ENCODE measurements at places on chromosomes 3 and 15. TPM values are rescaled to one million over a fixed set of nuclear protein-coding genes. Genes with fewer than 3 reads are reported as not detected.

DNA sequence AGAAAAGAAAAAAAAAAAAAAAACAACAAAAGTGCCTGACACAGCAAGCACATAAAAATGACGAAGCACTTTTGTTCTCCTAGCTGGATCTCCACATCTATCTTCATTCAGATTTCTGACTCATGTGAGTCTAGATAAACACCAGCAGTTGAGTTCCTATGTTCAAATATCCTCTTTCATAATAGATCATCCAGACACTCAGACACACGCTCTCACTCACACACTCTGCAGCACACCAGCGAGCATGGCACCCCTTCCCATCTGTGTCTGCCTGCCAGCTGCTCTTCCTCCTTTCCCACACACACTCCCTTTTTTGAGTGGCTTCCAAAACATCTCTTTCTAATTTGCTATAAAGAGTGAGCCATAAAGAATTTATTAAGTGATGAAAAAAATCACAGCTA lies 19.8 kb upstream of the CELF6 start:
- no peak for DNase-seq

- no peak for DNase-seq
These were observed 797.5 kb downstream of the AGBL1 start for GRCh38 chr15:86877171-86877631.

GRCh38 chr15:70486451-70487386 lies 276.6 kb downstream of the UACA start:
- DNase-seq = no peak

DNA sequence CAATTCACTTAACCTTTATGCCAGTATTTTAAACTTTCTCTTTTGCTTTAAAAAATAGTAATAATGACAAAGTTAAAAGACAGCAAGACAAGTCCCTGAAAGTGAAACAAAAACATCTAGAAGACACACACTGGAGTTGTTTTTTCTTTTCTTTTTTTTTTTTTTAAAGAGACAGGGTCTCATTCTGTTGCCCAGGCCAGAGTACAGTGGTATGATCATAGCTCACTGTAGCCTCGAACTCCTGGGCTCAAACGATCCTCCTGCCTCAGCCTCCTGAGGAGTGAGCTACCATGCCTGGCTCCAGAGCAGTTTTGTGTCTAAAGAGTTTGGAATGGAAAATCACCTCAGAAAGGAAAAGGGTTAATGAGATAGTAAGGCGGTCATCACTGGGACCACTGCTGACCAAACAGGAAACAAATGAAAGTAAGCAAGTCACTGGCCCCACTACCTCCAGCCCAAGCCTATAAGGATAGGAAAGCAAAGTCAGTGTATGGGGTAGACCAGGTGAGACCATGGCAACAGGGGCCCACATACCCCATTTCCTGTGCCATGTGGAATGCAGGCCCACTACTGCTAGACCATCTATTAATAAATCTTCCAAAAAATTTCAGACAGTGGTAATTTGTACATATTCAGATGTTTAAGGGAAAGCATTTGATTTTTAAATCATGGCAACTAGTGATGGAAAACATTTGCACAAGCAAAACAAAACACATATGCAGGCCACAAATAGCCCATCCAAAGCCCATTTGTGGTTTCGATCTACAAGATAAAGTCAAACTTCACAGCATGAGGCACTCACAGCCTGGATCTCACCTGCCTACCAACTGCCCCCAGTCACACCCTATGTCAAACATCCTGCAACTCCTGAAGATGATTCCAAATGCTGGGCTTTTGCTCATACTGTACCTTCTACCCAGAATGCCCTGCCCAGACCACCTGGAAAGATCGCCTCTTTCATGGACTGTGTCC lies 62.6 kb downstream of the OSBPL10 start:
- DNase-seq = no peak

- no peak for DNase-seq
These were observed 14.5 kb downstream of the TFDP2 start for GRCh38 chr3:142134799-142135325.

DNA sequence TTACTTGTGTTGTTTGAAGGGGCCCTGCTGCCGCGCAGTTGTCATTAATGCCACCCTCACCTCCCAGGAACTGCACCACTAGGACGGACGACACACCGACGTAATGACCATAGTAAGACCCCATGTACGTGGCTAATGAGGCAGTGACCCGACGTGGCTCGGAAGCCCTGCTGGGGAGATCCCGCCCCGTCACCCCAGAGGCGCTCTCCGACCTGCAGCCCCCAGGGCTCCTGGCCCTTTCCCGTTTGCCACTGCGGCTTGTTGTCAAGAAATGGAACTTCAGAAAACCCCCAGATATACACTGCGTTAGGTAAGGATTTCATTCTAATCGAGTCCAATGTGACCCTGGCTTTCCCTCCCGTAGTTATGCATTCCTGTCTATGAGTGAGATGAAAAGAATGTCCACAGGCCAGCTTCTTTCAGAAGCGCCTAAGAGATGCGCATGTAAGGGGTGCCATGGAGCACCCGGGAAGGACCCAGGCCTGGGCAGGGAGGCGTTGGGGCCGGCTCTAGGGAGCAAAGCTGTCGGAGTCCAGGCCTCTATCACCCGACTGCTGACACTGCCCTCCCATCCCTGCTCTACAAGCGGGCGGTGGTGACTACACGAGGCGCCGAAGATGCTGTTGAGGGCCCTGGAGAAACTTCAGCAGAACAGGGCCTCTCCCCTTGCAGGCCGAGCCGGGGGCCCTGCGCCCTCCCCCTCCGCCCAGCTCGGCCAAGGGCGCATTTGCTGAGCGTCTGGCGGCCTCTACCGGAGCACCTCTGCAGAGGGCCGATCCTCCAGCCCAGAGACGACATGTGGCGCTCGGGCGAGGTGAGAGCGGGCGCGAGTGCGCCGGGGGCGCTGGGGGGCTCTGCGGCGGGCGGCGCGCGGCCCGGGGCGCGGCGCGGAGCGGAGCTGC lies at the start of gene GABRA5:
Gene GABRA5, plus strand, starts transcription at position 765 of the 902 bp plus-strand sequence. CDS start 2,187 bp downstream, outside the sequence.
- DNase-seq = no peak

GRCh38 chr3:53157974-53158580 lies 2.9 kb upstream of the PRKCD start:
- DNase-seq = no peak

DNA sequence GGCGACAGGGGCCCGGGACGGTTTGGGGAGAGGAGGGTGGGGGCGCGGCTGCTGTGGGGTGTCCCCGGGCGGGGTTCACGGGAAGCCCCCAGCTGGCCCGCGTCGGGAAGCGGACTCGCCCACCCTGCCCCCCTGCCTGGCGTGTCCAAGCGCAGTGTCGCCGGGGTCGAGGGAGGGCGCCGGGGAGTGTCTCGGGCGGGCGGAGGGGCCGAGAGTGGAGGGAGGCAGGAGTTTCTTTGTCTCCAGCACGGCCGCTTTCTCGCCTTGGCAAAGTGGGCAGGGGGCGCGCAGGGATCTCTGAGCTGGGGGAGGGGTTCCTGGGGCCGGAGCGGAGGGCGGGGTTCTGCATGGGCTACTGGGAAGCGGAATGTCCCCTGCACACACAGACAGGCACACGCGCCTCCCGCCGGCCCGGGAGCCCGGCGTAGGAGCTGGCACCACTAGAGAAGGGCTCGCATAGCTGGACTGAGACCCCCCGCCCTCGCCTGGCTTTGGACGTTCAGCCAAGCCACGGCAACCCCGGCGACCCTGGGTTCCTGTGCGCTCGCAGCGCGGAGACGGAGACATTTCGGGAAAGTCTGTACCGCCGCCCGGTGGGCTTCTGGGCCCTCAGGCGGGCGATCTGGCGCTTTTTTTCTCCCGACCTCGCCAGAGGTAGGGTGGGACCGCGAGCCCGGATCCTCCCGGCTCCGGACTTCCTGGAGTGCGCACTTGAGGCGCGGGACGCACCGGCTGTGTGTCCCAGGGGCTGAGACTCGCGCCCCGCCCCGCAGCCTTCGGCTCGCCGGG lies 822 bp downstream of the ST8SIA2 start:
- DNase-seq = no peak

- DNase-seq = no peak
These were observed 1.6 kb upstream of the SHOX2 start for GRCh38 chr3:158107605-158108444.

Gene BSN
- 0.87 TPM for total RNA-seq

Gene SAMD7
- not detected for total RNA-seq

Gene ATP8B4
- not detected for total RNA-seq

Gene SLC2A2
- total RNA-seq = 0.13 TPM

Gene PPP1R14D
- 0.64 TPM for total RNA-seq

Gene SLC28A2
- total RNA-seq = 0.23 TPM

Measured in Panc1 (cell line).